Activated T-helper 1 cell treated with anti-CD3 and anti-CD28 coated beads, Interleukin-12 subunit alpha, Interleukin-12 subunit beta, Interleukin-2, Interleukin-4 antibody, amounts not matched to agents 30 ng/mL and 10 ng/mL and 1 ng/mL, durations not matched to agents 14 hours and 24 hours and 36 hours (primary cell): ENCODE measurements at places on chromosomes 6 and 20.

DNA sequence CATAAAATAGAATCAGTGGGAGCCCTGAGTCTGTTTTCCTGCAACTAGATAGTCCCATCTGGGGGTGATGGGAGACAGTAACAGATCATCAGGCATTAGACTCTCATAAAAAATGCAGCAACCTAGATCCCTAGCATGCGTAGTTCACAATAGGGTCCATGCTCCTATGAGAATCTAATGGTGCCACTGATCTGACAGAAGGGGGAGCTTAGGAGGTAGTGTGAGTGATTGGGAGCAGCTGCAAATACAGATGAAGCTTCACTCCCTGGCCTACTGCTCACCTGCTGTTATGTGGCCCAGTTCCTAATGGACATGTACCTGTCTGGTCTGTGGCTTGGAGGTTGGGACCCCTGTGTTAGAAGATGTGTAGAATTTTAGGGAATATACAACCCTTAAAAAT lies 904.5 kb upstream of the EPHA7 start:
- H3K4me1 ChIP-seq = no peaks in the 10 kb centered on the region
- H3K4me3 ChIP-seq = no peak overlapping the region
- DNase-seq = no peak
- H3K27me3 ChIP-seq = no peaks in the 10 kb centered on the region

- peaks cover 48% of the 10 kb centered on the region for H3K4me1 ChIP-seq
- H3K4me3 ChIP-seq = no peak overlapping the region
- H3K27ac ChIP-seq = peak overlapping the region; percentile 58
- no peak for DNase-seq
- H3K27me3 ChIP-seq = peaks cover 1% of the 10 kb centered on the region
These were observed 24.5 kb downstream of the BCAS4 start for GRCh38 chr20:50819349-50819748.

- no peak overlapping the region for H3K4me3 ChIP-seq
- no peaks in the 10 kb centered on the region for H3K27me3 ChIP-seq
- H3K36me3 ChIP-seq = no peaks in the 10 kb centered on the region
- H3K4me1 ChIP-seq = no peaks in the 10 kb centered on the region
- no peak for DNase-seq
- no peak overlapping the region for H3K27ac ChIP-seq
These were observed 157.0 kb downstream of the PLCB4 start for GRCh38 chr20:9225879-9226278.

DNA sequence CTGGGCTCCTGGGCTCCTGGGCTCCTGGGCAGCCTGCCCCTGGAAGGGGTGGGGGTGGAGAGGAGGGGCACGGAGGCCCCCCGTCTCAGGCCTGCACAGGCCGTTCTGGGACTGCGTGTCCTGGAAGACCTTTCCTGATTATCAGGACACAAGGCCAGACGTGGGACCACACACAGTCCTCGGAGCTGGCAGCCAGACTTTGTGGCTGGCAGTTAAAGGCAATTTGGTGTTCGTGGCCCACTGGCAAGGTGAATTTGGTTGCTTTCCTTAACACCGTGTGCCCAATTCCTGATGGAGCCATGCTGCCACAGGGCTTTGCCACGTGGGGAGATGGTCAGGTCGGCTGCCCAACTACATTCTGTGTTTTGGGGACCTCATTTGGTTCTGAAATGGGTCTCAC lies 113.5 kb downstream of the SMOC2 start:
- H3K27ac ChIP-seq = no peak overlapping the region
- no peak for DNase-seq
- H3K4me3 ChIP-seq = no peak overlapping the region
